ENCODE measurements at places on chromosomes 5 and 9.
A peak's percentile ranks its signal among the peaks of the same experiment; 100 is the strongest.

DNA sequence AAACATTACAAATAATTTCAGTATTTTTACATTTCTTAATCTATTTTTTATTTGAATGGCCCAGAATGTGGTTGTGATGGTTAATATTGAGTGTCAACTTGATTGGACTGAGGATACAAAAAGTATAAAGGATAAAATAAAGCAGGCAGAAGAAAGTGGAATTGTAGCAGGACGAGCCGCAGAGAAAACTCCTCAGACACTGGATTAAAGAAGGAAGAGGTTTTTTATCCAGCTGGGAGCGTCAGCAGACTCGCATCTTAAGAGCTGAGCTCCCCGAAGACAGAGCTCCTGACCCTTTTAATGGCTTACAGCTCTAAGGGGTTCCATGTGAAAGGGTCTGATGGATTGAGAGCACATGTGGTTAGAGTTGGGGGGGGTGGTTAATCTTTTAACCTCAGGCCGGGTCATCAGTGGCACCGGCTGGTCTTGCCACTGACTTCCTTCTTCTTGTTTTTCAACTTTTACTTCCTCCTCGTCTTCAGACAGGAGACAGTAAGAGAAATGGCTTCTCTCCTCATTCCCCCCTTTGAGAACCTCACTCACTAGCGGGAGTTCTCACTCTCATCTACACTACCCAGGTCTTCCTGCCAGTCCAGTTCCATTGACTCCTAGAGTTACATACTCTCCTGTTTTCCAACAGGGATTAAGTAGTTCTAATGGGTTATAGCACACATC, 80.0 kb downstream of the TMEM161B start:
- no peak for DNase-seq

GRCh38 chr9:135975834-135976233, 14.7 kb upstream of the UBAC1 start:
- no peak for DNase-seq

GRCh38 chr9:78235256-78235761, 566 bp upstream of the CEP78 start:
- DNase-seq: no peak

- no peak for DNase-seq
These were observed 331.5 kb upstream of the GRIN3A start for GRCh38 chr9:102069969-102070368.

DNA sequence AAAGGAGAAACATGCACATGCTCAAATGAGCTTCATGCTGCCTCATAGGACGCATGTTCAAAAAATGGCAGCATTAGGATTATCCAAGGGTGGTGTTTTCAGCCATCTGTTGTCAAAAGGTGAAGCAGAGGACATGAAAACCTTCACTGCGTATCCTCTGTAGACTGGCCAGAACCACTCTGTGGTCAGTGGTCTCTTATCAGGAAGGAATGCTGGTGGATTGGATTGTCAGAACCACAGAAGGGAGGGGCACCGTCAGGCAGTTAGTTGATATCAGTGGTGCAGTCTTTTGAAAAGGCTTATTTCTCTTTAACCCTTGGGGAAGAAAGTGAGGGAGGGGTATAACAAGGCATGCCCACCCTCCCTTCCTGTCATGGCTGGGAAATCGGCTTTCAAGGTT, 100.1 kb downstream of the FBXL7 start:
- no peak for DNase-seq

DNA sequence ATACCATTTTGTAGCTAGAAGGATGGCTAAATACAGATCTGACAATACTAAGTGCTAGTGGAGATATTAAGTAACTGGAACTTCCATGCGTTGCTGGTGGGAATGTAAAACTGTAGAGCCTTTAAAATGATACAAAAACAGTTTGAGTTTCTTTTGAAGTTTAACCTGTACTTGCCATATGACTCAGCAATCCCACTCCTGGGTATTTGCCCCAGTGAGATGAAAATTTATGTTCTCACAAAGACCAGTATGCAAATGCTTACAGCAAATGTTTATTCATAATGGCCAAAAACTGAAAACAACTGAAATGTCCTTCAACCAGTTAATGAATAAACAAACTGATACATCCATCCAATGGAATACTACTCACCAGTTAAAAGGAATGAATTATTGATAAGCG, 137.3 kb downstream of the SLC12A2 start:
- no peak for DNase-seq

DNA sequence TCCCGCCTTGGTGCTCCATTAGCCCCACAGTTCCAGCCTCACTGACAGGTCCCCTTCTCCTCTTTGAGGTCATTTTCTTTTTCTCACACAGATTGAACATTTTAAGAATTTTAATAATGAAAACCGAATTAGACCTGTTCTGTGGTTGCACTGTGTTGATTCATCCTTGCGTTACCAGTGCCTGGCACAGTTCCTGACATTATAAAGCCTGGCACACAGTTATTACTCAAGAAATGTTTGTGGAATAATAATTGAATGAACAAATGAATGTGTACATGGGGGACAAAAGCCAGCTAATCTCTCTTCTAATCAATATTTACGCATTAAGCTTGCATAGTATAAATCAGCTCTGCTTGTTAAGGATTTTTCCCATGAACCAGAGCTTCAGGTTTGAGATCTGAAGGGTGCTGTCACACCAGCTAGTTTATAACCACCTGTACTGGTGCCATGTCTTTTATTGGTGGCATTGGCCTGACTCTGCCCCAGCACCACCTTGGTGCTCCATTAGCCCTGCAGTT, 80.0 kb downstream of the SV2C start:
- no peak for DNase-seq

DNA sequence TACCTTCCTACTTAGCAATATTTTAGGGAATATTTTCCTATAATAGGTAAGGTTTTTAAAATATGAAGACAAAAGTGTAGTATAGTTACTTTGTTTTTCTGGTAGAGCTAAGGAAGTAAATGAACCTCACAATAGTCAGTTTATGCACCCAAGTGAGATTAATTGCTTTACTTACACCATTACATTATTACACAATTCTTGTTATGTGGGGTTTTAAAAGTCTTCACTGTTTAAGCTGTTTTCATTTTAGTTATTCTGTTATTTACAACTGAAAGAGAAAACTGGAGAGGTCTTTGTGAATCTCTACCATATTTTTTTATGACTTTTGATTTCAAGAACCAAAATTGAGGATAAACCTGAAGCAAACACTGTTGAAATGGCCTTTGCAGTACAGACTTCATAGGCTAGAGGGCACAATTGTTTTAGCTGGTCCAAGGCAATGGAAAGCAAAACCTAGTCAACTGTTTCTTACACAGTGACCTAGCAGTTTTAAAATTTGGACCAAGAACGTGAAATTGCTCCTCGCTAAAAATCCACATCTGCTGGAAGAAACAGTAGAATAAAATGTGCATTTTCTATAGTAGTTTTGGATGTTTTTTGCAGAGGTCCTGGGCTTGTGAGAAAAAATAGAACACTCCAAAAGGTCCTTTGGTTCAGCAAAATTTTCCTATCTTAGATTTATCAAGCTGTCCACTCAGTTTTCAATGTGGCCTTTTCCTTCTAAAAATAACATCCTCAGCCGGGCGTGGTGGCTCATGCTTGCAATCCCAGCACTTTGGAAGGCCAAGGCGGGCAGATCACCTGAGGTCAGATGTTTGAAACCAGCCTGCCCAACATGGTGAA, 66.4 kb upstream of the FER start:
- peak; percentile 73 for DNase-seq

DNA sequence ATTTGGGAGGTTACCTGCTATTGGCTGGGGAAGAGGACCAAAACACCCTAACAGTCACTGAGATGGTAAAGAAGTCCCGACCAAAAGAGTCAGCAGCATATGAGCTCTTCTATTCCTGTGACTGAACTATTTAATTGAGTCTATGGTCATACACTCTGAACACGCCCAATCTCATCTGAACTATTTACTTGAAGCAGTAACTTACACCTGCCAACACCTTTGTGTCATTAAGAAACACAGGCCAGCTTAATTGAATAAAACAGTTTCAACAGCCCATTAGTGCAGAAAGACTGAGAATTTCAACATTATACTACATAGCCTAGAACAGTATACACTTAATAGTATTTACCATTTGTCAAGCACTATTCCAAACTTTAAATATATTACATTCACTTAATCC, 47.8 kb downstream of the NR6A1 start:
- no peak for DNase-seq

DNA sequence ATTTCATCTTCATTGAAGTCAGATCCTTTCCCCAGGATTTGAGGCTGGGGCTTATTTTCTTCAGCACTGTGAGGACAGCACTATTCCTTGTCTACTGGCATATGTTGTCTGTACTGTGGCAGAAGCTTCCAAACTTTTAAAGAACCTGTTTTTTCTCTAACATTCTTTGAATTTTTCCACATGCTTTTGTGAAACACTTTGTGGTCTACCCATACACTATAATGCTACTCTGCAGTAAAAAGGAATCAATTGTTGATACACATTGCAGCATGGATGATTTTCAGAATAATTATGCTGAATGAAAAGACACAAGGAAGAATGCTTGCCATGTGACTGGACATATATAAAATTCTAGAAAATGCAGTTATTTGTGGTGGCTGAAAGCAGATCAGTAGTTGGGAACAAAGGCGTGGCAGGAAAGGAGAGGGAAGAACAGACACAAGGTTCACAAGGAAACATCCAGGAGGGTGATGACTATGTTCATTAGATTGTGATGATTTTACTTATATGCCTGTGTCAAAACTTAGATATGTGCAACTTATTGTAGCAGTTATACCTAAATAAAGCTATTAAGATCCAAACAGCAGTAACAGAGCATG, 96.8 kb downstream of the WNK2 start:
- DNase-seq: no peak

GRCh38 chr5:42949348-42950115, 90.6 kb downstream of the ANXA2R start:
- no peak for DNase-seq

DNA sequence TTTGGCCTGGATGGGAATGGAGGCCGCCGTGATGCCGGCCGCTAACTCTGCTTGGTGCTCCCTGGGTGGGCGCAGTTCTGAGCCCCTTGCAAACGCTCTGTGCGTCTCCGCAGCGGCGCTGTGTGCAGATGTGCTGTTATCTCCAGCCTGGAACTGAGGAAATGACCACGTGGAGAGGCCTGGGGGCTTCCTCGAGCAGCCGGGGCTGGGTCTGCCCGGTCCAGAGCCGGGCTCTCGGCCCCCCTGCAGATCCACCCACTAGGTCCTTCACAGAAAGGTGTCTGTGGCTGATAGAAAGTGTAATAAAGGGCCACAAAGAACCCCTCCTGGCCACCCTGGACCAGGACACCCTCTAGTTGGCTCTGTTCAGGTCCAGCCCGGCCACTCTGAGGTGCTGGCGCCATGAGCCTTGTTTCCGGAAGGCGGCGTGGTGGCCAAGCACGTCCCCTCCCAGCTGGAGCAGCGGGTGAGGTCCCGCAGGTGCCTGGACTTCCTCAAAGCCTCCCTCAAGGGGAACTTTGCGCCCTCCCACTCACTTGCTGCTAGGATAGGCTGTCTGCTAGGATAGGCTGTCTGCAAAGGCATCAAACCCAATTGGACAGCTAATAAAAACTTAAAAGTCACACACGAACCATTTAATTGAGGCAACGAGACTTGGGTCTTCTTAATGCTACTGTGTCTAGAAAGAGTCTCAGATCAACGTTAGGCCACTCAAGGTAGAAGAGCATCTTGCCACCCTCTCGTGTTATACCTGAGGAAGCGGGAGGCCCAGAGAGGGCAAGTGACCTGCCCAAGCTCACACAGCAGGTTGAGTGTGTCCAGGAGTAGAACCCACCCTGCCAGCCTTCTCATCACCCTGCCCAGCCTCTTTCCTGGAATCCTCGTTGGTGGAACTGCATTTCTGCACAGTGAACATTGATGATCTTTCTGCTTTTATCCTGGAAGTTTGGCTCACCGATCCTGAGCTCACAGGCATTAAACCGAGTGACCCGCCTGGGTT, 109.3 kb upstream of the FCN2 start:
- no peak for DNase-seq

DNA sequence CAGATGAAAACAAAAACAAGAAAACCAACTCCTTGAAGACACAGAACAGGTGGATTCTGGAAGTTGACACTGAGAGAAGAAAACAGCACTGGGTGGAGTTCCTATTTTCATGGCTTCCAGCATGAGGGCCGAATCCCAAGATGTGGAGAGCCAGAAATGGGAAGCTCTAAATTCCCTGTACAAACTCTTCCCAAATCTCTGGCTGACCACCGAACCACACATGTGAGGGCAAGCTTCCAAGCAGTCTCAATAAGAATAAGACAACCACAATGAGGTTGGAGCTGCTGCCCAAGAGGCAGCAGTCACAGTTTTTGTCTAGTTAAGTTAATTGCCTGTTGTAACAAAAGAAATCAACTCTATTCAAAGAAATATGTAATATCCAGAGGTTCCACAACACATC, 339.3 kb upstream of the SLC30A5 start:
- DNase-seq: no peak

- DNase-seq: no peak
These were observed 9.7 kb downstream of the FGFR4 start for GRCh38 chr5:177096162-177097015.

GRCh38 chr5:32852535-32852934, 141.4 kb downstream of the NPR3 start:
- DNase-seq: no peak

DNA sequence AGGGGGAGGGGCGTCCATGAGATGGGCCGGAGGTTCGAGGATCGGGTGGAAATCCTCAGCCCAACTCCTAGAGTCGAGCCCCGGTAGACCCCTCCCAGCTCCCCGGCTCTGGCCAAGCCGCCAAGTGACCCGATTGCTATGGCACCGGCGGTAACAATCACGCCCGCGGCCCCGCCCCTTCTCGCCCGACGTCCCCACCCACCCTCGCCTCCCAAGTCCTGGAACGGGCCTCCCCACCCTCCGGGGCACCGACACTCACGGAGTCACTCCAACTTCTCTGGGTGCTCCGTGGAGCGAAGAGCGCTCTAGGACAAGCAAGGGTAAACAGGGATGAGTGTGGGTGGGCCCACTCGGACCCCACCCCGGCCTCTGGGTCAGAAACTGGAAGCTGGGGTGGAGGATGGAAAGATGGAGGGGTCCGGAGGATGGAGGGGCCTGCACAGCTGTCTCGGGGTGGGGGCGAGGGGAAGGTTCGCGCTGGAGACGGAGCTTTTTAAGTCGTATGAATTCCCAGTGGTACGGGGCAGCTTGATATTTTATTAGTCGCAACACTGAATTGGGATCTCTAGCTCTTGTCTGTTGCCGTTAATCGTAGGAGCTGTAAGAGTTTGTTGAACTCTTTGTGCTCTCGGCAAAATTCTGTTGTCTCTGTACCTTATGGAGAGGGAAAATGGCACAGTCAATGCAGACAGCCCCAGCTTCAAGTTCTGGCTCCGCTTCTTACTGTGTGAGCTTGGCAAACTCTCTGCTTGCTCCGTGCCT, at the start of gene SPACA9:
Gene SPACA9, plus strand, starts transcription at position 204 of the 762 bp plus-strand sequence. CDS start 5,050 bp downstream, outside the sequence.
- DNase-seq: peak; percentile 48

- peak; percentile 67 for DNase-seq
These were observed 4.8 kb upstream of the PLGRKT start for GRCh38 chr9:5442400-5443011.
